ENCODE measurements at places on chromosomes 16 and 17. TPM values are rescaled to one million over a fixed set of nuclear protein-coding genes. Genes with fewer than 3 reads are reported as not detected.

DNA sequence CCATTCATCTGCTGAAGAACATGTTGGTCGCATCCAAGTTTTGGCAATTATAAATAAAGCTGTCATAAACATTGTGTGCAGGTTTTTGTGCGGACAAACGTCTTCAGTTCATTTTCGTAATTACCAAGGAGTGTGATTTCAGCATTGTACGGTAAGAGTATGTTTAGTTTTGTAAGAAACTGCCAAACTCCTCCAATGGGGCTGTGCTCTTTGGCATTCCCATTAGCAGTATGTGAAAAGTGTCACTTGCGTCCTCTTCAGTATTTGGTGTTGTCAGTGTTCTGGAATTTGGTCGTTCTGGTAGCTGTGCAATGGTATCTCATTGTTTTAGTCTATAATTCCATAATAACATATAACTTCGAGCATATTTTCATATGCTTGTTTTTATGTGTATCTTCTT is 120.9 kb downstream of the BCAS3 start:
- no peak for DNase-seq

DNA sequence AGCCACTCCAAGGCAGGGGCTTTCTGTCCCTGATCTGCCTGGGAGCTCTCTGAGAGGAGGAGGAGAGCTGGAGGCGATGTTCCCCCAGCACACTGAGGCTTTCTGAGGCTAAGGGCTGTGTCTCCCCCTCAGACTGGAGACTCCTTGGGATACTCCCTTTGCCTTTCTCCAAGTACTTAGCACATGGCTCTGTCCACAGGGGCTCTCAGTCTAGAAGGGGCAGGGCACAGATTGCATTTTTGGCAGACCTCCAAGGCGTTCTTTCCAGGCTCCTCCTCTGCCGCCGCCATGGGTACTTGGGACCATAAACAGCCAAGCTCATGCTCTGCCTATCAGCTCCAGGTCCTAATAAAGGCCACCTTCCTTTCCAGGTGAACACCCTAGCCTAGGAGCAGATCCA is 1.8 kb upstream of the GIP start:
- no peak for DNase-seq

- DNase-seq, result no peak
Observed at GRCh38 chr17:2067048-2067561, 12.2 kb downstream of the HIC1 start.

GRCh38 chr17:61466246-61466645 is 14.0 kb downstream of the TBX4 start:
- no peak for DNase-seq

DNA sequence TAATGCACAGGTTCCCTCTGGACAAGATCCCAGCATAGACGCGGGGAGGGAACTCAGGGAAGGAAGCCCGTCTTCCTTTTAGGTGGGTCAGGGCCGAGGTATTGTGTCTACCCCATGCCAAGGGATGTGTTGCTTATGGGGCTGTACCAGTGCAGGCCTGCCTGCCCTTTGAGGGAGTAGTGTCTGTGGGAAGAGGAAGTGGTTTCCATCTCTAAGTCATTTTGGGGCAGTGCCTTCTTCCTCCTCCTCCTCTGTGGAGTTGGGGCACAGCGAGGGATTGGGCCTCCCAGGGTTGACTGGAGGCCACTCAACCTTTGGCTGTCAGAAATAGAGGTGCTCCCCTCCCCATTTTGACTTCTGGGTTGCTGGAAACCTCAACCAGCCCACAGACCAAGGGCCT is 26.5 kb downstream of the GJD3 start:
- no peak for DNase-seq

- no peak for DNase-seq
Observed at GRCh38 chr16:77643176-77643575, 79.1 kb upstream of the NUDT7 start.

DNA sequence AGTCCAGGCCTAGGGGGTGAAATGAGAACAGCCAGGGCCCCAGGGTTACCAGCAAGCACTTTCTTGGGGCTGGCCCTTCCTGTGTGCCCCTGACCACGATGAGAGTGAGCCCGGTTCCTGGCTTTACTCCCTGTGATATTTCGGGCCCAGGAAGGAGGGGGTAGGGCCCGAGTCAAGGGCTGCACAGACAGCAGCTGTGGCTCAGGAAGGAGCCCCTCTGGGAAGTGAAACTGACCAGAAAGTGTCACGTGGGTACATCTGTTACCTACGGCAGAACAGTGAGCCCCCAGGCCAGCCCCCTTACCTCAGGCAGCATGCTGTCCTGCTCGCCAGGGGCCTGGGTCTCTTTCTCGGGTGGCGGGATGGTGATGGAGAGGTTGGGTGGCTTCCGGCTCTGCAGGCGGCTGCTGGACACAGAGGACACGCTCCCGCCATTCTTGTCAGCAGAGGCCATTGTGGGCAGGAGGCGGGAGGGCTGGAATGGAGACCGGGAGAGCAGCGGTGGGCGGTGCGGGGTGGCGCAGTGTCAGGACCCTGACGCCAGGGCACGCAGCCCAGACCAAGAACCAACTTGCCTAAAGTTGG is 13.8 kb downstream of the AANAT start:
- no peak for DNase-seq

DNA sequence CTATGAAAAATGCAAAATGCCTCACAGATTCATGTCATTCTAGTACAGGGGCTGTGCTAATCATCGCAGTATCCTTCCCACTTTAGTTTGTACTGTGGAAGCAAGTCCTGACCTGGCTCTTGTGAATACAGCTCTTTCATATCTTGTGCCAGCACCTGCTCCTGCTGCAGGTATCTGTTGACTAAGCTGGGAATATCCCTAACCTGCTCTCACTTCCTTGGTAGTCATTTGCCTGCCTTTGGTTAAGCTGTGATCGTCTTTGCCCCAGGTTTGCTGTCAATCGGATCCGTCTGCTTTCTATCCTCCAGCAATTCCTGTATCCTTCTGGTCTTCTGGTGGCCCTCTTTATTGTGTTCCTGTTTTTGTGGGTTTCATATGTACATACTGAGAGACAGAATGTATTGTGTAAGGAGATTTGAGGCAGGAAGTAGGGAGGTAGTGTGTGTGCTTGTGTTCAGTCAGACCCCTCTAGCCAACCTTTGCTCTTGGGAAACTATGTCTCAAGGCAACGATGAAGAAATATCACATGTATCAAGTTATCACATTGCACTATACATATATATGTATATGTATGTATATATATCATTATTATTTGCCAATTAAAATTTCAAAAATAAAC is 7.7 kb upstream of the GINS3 start:
- no peak for DNase-seq

DNA sequence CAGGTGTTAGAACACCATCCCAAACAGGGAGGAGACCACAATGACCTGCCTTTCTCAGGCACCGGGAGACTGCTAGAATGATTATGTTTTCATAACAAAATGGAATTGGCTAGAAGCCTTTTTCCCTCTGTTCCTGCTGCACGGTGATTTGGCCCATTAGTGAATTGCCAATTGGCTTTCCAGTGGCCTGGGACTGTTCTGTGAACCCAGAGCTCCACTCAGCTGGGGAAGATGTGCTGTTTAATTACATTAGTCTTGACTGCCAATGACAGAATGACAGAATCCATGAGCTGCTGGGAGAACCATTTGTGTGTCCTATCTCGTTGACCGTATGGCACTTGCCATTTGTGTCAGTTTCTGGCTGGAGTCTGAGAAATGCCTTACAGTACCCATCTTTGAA is 242.9 kb downstream of the CDH11 start:
- no peak for DNase-seq

DNA sequence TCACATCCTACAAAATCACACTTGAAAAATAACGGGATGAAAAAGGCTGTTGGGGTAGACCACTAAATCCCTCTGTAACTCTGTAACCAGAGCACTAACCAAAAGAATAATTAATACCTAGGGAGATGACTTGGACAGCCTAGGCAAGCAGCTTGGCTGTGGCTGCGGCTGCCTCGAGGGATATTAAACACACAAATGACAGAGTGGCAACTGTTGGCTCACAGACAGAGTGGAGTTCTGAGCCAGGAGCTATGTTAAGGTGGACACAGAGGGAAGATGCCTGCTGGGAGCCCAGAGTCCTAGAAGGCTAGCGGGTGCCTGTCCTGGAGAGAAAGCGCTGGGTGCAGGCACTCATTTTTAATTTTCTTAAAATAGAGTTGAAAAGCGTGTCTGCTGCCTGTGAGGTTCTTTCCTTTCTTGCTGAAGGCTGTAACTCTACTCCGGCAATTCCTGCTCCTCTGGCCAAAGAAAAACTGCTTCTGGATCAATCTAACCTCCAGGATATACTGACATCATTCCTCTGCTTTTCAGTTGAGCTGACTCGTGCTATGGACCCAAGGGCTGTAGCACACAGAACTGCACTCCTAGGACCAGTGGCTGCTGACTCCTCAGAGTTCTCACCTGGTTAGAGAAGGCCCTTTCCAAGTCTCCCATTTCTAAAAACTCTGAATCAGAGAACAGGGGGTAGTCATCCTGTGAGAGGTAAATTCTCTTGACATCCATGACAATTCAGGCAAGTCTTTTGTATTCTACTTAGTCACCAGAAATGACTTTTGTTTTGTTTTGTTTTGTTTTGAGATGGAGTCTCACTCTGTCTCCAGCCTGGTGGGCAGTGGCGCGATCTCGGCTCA is 147.9 kb downstream of the STX8 start:
- no peak for DNase-seq

GRCh38 chr16:75392906-75393305 is 40.4 kb downstream of the CFDP1 start:
- no peak for DNase-seq

DNA sequence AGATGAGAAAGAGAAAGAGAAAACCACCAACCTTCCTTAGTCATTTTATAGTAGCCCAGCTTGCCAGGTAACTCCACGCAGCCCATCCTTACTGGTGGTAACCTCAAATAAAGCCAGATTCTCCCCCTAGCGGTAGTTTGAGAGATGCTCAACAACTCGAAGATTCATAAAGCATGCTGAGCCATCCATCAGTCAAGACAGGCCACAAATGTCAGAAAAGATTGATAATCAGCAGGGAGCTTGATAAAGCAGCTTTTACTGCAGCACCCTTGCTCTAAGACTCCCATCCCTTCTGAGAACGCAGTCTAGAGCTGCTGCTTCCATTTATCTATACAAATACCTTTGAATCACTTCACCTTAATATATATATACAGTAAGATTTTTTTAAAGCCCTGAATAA is 451.5 kb upstream of the HSBP1 start:
- no peak for DNase-seq

DNA sequence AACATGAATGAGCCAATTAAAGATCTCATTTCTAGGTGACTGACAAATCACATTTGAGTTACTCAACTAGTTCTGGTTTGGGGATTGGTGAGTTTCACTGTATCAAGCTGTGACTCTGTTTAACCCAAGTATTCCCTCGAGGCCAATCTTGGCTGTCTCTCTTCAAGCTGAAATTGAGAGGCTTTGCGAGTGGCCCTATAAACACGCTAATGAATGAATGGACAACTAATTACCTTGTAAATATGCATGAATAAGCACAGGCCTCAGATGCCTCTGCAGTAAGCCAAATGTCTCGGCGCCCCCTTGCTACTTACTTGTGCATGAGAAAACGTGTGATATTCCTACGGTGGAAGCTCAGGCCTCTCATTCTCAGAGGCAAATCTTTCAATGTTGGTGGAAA is 450.3 kb upstream of the PSMD7 start:
- no peak for DNase-seq

DNA sequence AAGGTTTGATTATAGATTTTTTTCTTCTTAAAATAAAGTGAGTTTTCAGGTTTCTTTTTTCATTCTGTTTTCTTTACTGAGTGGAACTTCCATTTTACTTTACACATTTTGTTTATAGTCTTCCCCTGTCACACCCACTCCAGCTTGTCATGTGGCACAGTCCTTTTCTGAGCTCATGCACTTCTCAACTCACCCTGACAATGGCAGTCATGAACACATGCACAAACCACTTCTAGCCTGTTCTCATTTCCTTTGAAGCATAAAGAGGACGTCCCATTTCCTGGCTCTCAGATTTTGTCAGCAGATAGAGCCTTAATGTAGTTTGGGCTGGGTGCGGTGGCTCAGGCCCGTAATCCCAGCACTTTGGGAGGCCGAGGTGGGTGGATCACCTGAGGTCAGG is 168.0 kb downstream of the AHSP start:
- DNase-seq, result peak; percentile 69

GRCh38 chr17:39974433-39974832 is 6.2 kb upstream of the PSMD3 start:
- no peak for DNase-seq

- no peak for DNase-seq
Observed at GRCh38 chr17:51739245-51739886, 419.1 kb downstream of the CA10 start.

DNA sequence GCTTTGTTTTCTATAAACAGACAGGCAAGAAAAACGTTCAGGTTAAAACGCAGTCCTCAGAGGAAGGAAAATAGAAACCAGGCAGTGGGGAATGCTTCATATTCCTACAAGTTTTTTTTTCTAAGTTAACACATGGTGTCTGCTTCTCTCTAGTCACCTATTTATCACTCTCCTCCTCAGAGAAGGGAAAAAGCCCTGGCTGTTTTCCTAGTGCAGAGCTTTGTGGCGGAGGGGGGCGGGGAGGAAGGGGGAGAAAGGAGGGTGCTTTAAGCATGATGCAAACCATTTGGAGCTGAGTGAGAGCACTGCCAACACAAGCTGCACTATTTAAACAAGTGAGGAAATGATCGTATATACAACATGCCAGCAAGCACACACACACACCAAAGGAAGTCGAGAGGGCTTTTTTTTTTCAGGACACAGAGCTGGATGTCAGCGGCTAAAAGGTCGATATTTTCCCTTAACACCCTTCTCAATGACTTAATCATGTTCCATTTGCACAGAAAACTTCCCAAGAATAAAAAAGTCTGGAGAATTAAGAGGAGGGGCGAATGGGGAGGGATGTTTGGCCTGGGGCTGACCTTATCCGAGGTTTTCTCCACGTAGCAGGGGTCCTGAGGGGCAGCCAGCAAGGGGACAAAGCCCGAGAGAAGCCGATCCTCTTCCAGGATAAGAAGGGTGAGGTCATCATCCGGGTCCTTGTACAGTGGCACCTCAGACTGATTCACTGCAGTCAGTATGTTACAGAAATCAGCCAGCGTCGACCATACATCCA is 117.4 kb downstream of the HIC1 start:
- DNase-seq, result no peak

DNA sequence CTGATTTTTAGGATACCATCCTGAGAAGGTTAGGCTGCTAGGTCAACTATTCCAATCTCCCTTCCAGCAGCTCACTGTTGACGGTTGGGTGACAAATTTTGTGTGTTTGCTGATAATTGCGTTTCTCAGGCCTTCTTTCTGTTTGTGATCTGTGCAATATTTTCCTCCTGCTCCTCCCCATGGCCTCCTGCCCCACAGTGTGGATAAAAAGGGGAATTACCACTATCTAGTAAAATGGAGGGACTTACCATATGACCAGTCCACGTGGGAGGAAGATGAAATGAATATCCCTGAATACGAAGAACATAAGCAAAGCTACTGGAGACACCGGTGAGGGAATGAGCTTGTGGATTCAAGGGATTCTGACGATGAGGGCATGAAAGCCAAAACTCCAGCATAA is 9.2 kb downstream of the CHD3 start:
- no peak for DNase-seq

MBTPS1 gene
- total RNA-seq, result 60.0 TPM

HBZ gene
- total RNA-seq, result not detected

CTRB2 gene
- not detected for total RNA-seq

GDPD1 gene
- 3.2 TPM for total RNA-seq

KRTAP4-2 gene
- not detected for total RNA-seq

C17orf100 gene
- total RNA-seq, result 1.6 TPM

YWHAE gene
- 444 TPM for total RNA-seq

UBFD1 gene
- total RNA-seq, result 54.9 TPM

DOC2B gene
- 5.5 TPM for total RNA-seq
